Breast epithelium (tissue), 4 donors: ENCODE measurements at places on chromosomes 6 and 20. TPM values are rescaled to one million over a fixed set of nuclear protein-coding genes. Genes with fewer than 3 reads are reported as not detected.

The BHLHE23 gene
- not detected for total RNA-seq

The BPIFB2 gene
- total RNA-seq = not detected

The LTA gene
- 0.29 TPM for total RNA-seq

The OVOL2 gene
- 34.1 TPM for total RNA-seq

The PBOV1 gene
- not detected for total RNA-seq

The HCRTR2 gene
- not detected for total RNA-seq

The FAM162B gene
- total RNA-seq = 6.9 TPM

The GMPR gene
- total RNA-seq = 4.3 TPM

The FAXC gene
- not detected for total RNA-seq

The TP53TG5 gene
- 1.3 TPM for total RNA-seq

The ENPP4 gene
- 18.2 TPM for total RNA-seq

The STMND1 gene
- total RNA-seq = 2.5 TPM

The FAM209B gene
- total RNA-seq = not detected

The SLC13A3 gene
- total RNA-seq = 1.3 TPM

The NKAIN2 gene
- not detected for total RNA-seq

The ANGPT4 gene
- 0.66 TPM for total RNA-seq

The CLIC5 gene
- total RNA-seq = 5.4 TPM

The PAK5 gene
- total RNA-seq = 0.66 TPM

The SRMS gene
- total RNA-seq = 0.66 TPM

The SOX4 gene
- 71.0 TPM for total RNA-seq

The NNAT gene
- total RNA-seq = 82.1 TPM

The TBX18 gene
- 17.0 TPM for total RNA-seq

The BCAS1 gene
- not detected for total RNA-seq

The TRIM31 gene
- total RNA-seq = not detected

The SLC35D3 gene
- not detected for total RNA-seq

The DNAH8 gene
- total RNA-seq = under 0.01 TPM

The PM20D2 gene
- total RNA-seq = 21.3 TPM

The IL17F gene
- not detected for total RNA-seq

The SAMD3 gene
- 0.33 TPM for total RNA-seq

The DZANK1 gene
- 2.6 TPM for total RNA-seq

The LINC00237 gene
- total RNA-seq = not detected

The PDE7B gene
- 5.1 TPM for total RNA-seq

The C20orf202 gene
- 0.33 TPM for total RNA-seq

The MAS1 gene
- not detected for total RNA-seq

The PBX2 gene
- 48.5 TPM for total RNA-seq

The RIN2 gene
- total RNA-seq = 104 TPM

The CDSN gene
- 0.59 TPM for total RNA-seq

The SERINC3 gene
- total RNA-seq = 91.1 TPM

The SIRPG gene
- not detected for total RNA-seq

The BPIFA3 gene
- not detected for total RNA-seq

The ARMH2 gene
- total RNA-seq = not detected

The PPIL1 gene
- total RNA-seq = 19.7 TPM

The ELOVL2 gene
- 11.1 TPM for total RNA-seq

The GPX5 gene
- not detected for total RNA-seq

The SLCO4A1 gene
- total RNA-seq = 8.8 TPM
